ENCODE measurements at places on chromosomes 7 and 10.
A peak's percentile ranks its signal among the peaks of the same experiment; 100 is the strongest.

DNA sequence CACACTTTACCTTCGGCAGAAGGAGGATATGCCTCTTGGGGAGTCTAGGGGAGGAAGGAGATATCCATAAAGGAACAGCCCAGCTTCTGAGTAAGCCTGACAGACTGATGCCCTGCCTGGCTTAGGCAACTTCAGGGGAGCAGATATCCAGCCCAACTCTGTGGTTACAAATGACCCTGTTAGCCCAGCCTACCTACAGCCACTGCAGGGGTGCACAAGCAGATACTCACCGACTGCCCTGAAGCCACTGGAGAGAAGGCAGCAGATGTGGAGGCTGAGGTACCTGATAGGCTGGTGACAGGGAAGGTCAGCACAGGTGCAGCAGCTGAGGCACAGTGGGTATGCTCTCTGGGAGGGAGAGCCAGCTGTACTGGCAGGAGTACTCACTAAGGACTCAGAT lies 770.2 kb downstream of the GRID1 start:
- DNase-seq = no peak

GRCh38 chr7:100837099-100837836 lies 9.9 kb upstream of the EPHB4 start:
- DNase-seq = peak; percentile 72

GRCh38 chr10:110648692-110649346 lies 4.7 kb downstream of the RBM20 start:
- DNase-seq = no peak

- DNase-seq = no peak
Measured at GRCh38 chr10:69636273-69636575, 6.2 kb downstream of the FAM241B start.

GRCh38 chr10:123792248-123792978 lies 99.2 kb downstream of the CPXM2 start:
- DNase-seq = no peak

DNA sequence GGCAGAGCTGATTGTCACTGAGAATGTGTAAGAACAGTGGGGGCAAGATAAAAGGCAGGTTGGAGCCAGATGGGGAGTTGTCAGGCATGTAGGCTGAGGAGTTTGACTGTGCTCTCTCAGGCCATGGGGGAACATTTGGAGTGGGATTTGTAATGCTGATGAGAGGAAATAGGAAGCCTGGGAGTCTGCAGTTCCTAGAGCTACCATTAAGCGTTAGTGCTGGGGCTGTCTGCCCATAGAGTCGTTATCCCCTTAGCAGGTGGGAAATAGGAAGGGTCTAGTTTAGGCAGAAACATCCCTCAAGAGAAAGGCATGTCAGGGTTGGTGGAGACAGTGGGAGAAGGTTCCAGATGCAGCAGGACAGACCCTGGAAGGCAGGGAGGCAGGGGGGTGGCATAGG lies 75.5 kb downstream of the RPS24 start:
- no peak for DNase-seq

All from amniotic stem cell (primary cell).